Stimulated activated CD4-positive, alpha-beta T cell treated with anti-CD3 and anti-CD28 coated beads, Interleukin-1b, Interleukin-23, amount 100 ng/mL, for 4 hours (primary cell): ENCODE measurements at places on chromosomes 3 and 15.

DNA sequence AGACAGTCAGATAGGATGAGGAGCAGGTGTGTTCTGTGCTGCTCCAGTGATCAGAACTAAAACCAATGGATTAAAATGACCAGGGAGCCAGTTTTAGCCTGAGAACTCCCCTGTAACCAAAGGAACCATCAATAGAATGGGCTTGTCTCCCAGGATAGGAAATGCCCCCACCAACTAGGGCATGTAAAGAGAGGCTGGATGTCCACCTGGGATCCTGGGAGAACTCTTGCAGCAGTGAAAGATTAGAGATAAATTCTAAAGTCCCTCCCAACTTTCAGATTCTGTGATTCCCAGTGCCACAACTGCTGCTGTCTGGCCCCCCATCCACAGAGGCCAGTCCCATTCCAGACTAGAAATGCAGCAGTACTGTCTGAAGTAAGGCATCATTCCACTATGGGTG lies 33.8 kb downstream of the HDC start:
- no peak for DNase-seq

- DNase-seq = no peak
These were observed 27.1 kb downstream of the LRIG1 start for GRCh38 chr3:66473692-66474091.

GRCh38 chr3:121863801-121864200 lies 28.8 kb downstream of the EAF2 start:
- no peak for DNase-seq

DNA sequence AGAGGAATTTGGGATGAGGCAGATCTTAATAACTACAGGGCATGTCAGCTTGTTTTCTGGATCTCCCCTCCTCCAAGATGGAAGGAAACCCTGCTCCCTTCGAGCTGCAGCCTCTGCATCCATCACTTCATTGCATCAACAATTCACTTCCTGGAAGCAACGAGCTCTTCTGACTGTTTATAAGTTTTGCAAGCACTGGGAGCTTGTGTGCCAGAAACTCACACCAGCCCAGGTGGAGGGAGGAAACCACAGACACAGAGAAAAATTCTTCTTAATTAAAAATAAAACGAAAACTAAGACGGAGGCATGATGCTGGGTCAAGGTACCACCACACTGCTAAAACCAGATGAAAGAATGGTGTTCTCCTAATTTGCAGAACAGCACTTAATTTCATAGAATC lies 10.6 kb downstream of the LRIG1 start:
- DNase-seq = no peak

DNA sequence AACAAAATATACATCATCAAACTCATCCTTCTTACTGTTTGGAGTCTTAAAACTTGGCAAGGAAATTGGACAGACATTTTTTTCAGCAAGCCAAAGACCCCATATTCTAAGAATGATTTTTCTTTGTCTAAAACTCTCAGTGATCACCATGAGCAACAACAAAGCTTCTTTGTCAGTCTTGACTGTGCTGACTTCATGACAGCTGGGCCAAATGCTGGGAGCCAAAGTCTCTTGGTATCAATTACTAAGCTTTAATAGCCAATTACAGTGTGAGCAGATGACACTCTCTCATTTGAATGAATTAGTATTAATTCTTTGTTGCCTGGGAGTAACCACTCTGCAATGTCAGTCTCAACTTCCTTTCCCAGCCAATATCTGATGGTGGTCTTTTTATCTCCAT lies 48.1 kb upstream of the GK5 start:
- no peak for DNase-seq

- no peak for DNase-seq
These were observed 49.5 kb downstream of the ARPP21 start for GRCh38 chr3:35688826-35689225.

GRCh38 chr15:73633991-73634495 lies 854 bp upstream of the NPTN start:
- DNase-seq = no peak

DNA sequence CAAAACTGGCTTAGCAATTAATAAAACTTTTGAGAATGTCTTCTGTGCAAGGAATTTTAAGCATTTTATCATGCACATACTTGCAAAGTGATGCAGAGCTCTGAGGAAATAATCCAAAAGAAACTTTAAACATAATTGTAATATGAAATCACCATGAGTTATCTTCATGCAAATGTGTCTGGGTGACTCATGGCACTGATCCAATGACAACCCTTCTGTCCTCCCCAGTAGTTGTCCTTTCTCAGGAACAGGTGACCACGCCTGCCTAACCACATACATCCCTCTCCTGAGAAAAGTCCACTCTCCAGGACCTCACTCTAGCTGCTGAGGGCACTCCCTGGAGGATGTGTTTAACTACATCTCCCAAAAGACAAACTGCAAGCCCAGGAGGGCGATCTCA lies 530.6 kb upstream of the IL12A start:
- DNase-seq = no peak

GRCh38 chr15:98745650-98746374 lies 97.5 kb downstream of the IGF1R start:
- no peak for DNase-seq

- DNase-seq = no peak
These were observed 38.5 kb downstream of the C3orf62 start for GRCh38 chr3:49238274-49239127.

DNA sequence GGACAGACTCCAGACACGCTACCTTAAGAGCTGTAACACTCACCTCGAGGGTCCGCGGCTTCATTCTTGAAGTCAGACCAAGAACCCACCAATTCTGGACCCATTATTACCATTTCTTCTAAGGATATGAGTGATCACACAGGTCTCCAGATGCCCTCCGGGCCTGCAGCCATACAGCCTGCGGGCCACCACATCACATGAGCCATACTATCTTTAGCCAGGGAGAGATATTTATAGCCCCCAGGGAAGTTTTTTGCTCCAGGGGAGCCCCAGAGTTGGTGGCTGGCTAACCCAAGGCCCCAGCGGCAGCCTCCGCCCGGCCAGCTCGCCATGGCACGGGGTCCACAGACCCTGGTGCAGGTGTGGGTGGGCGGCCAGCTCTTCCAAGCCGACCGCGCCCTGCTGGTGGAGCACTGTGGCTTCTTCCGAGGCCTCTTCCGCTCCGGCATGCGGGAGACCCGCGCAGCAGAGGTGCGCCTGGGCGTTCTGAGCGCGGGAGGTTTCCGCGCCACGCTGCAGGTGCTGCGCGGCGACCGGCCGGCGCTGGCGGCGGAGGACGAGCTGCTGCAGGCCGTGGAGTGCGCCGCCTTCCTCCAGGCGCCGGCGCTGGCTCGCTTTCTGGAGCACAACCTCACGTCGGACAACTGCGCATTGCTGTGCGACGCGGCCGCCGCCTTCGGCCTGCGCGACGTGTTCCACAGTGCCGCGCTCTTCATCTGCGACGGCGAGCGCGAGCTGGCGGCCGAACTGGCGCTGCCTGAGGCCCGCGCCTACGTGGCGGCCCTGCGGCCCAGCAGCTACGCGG lies at the start of gene KBTBD13:
Gene KBTBD13 (plus strand): TSS at position 261 of the 805 bp plus-strand sequence. CDS start 70 bp downstream, at position 331.
- DNase-seq = no peak

DNA sequence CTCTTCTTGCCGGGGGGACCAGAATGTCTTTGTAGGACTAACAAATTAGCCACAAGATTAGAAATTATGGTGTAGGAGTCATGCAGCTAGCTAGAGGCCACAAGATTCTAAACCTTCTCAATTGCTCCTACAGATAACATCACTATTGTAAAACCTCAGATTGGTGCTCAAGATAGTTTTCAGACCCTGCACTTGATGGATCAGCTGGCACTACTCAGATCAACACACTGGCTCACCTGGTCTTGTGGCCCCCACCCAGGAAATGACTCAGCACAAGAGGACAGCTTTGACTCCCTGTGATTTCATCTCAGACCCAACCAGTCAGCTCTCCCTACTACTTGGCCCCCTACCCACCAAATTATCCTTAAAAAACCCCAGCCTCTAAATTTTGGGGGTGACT lies 124.1 kb upstream of the RASGRP1 start:
- DNase-seq = no peak

GRCh38 chr3:123385001-123385401 lies 63.9 kb downstream of the ADCY5 start:
- no peak for DNase-seq

DNA sequence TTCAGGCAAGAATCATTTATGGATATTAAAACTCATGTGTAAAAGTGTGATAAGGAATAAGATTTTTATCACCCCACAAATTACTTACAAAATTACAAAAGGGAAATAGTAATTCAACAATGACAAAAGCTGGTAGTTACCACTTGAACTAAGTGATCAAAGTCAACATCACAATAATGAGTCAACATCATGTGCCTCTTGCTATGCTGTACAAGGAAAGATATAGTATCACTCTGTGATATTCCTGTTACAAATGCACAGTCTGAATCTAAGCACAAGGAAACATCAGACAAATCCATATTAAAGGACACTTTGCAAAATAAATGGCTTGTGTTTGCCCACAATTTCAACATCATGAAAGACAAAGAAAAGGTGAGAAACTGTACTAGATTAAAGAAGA lies 90.5 kb upstream of the PLCL2 start:
- DNase-seq = no peak

GRCh38 chr3:139460529-139460928 lies 15.8 kb downstream of the RBP2 start:
- no peak for DNase-seq
